Right lobe of liver (tissue), 6 donors: ENCODE measurements at places on chromosomes 5 and 9. TPM values are rescaled to one million over a fixed set of nuclear protein-coding genes. Genes with fewer than 3 reads are reported as not detected.

The CCDC192 gene
- total RNA-seq, result not detected

The PCDHB16 gene
- 0.37 TPM for total RNA-seq

The OMD gene
- 2.0 TPM for total RNA-seq

The PCDHB11 gene
- 0.19 TPM for total RNA-seq

The OR1J2 gene
- total RNA-seq, result not detected

The LRRTM2 gene
- not detected for total RNA-seq

The RAD1 gene
- 9.0 TPM for total RNA-seq

The CAST gene
- 170 TPM for total RNA-seq

The SH3PXD2B gene
- 5.8 TPM for total RNA-seq

The SCGB3A2 gene
- total RNA-seq, result not detected

The LURAP1L gene
- 16.6 TPM for total RNA-seq

The CTNND2 gene
- total RNA-seq, result 0.06 TPM

The LECT2 gene
- total RNA-seq, result 66.7 TPM

The WDR31 gene
- 3.5 TPM for total RNA-seq

The TUSC1 gene
- 5.8 TPM for total RNA-seq

The SLC27A6 gene
- total RNA-seq, result not detected

The RNF180 gene
- 6.0 TPM for total RNA-seq

The IL4 gene
- total RNA-seq, result not detected

The SLC6A18 gene
- not detected for total RNA-seq

The ITK gene
- 0.35 TPM for total RNA-seq

The GKAP1 gene
- total RNA-seq, result 5.4 TPM

The SLC36A3 gene
- not detected for total RNA-seq

The OBP2B gene
- total RNA-seq, result not detected

The PCA3 gene
- 0.59 TPM for total RNA-seq

The FGD3 gene
- total RNA-seq, result 1.7 TPM

The CD72 gene
- 6.9 TPM for total RNA-seq

The FGFR4 gene
- total RNA-seq, result 41.3 TPM

The RAI14 gene
- 11.9 TPM for total RNA-seq

The TICAM2 gene
- 2.3 TPM for total RNA-seq

The TEX48 gene
- total RNA-seq, result not detected
